ENCODE measurements at places on chromosomes 11 and 22. TPM values are rescaled to one million over a fixed set of nuclear protein-coding genes. Genes with fewer than 3 reads are reported as not detected.

Gene NEFH
- not detected for total RNA-seq

Gene PRDX5
- 585 TPM for total RNA-seq

- peak; percentile 80 for DNase-seq
Observed at GRCh38 chr22:22207845-22208564, 36.6 kb upstream of the VPREB1 start.

- DNase-seq = peak; percentile 60
Observed at GRCh38 chr11:96338910-96339705, 3.9 kb downstream of the MAML2 start.

- no peak for DNase-seq
Observed at GRCh38 chr11:82505379-82505778, 228.3 kb downstream of the FAM181B start.

DNA sequence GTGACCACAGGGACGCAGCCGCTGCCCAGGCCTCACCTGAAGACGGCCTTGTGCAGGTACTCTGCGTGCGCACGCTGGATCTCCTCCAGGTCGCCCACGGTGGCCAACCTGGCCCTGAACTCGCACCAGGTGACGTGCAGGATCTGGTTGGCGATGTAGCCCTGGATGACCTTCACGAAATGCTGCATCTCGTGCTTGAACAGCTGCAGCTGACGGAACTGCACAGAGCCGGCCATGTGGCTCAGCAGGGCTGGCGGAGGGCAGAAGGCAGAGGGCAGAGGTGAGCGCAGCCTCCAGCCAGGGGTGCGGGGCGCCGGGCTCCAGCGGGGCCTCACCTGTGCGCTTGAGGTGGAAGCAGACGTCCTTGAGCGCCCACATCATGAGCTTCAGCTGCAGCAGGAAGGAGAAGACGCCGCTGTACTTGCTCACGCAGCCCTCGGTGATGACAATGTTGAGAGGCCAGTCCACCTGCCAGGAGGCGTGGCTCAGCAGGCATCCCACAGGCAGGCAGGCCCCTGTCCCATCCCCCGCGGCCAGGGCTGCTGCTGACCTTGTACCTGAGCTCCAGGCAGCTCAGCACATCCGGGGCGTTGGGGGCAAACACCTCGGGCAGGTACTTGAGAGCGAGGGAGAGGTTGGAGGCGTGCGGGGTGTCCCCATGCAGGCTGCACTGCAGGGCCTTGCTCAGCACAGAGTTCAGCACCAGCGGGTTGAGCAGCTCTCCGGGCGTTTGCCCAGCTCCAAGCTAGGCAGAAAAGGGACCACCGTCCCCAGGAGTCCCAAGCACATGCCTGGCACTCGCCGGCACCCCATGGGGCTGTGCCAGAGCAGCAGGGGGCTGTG, 17.6 kb downstream of the SELENOO start:
- DNase-seq = no peak

GRCh38 chr11:96341211-96342013, 1.6 kb downstream of the MAML2 start:
- peak; percentile 52 for DNase-seq

DNA sequence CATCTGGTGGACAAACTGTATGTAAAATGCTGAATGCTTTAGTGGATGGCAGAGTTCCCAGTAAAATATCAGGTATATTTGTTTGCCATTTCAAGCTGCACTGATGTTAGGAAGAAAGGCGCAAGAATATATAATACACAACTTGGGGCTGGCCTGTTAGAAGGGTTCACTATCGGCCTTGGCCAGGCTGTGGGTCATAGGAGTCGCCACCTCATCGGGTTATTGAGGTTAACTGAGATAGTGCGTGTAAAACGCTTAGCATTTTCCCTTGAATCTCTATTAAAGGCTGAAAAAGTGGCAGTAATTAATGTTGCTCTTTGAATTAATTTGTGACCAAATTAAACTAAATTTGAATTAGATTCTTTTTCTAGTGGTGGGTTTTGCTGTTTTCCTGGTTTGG, 5.1 kb downstream of the FAM118A start:
- DNase-seq = no peak

DNA sequence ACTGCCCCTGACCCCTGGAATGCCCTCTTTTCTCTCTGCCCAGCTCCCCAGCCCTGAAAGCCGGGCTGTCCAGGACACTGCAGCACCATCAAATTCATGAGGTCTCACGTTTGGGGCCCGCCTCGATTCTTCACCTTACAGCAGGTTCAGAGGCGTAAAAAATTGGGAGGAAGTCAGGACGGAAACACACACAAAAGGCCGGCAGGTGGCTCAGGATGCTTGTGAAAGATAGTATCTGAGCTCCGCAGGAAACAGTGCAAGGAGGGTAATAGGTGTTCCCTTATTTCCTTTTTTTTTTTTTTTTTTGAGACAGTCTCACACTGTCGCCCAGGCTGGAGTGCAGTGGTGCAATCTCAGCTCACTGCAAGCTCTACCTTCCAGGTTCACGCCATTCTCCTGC, 4.1 kb downstream of the RFPL2 start:
- DNase-seq = no peak

DNA sequence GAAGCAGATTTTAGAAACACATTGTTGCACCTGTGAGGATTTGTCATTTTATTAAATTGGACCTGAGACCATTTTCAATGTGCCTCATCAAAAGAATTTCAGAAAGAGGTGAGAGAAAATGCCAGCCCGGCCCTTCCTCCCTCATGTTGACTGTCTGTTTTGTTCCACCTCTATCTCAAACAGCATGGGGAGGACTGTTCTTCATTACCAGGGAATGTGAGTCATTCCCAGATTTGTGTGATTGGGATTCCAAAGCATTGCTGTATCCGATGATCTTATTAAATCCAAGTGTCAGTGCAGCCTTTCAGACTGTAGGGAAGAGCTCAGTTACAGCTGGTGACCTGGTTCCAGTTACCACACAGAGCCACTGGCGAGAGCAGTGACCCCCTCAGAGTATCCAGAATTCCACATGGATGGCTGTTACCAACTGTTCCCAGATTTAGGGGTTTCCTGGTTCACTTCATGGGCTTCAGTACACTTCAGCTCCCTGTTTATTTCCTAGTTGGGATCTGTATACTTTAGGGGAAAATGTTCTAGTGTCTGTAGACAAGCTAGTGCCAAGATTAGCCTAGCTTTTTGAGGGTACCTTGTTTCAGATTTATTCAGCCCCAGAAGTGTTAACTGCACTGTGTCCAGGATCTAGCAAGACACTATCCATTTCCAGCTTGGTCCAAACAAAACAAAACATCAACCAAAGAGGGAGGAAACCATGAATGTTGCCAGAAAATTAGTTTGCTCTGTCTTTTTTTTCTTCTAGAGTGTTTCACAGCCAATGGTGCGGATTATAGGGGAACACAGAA, 20.9 kb downstream of the KREMEN1 start:
- DNase-seq = no peak

- no peak for DNase-seq
Observed at GRCh38 chr11:6486938-6487337, 5.6 kb downstream of the TIMM10B start.

- DNase-seq = peak; percentile 64
Observed at GRCh38 chr11:61725781-61726231, 26.6 kb upstream of the MYRF start.

Measured in PC-3 (cell line).